CD4-positive, alpha-beta T cell treated with Interleukin-12 subunit alpha and Interleukin-12 subunit beta, for 1 hour (primary cell): ENCODE measurements at places on chromosomes 5 and 9.

GRCh38 chr9:110040788-110041187 is 167.2 kb downstream of the C9orf152 start:
- DNase-seq: no peak

DNA sequence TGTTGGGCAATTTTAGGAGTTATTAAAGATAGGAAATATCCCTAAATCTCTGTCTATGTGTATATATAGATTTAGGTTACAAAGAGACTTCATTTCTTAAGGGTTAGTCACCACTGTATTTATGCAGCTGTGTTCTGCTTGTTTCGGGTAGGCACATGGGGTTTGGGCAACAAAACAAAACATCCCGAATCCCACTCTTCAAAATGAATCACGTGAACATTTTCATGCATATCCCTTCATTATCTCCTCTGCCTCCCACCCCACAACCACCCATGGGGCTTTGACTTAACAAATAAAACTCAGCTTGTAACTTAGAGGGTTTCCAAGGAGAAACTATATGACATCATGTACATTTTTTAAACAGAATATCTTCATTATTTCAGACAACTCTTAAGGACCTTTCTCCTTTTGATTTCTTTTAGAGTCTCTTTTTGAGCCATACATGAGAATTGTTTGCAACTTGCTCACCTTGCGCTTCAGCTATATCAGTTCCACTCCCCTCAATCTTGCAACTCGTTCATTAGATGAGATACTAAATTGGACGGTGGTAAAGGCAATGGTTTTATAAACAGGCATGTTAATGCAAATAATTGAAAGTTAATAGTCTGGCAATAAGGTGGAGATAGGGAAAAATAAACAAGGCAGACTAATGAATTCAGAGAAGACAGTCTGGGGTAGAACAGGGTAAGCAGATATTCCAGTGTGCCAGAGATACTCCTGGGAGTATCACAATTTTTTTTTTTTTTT is 136.7 kb downstream of the CD180 start:
- DNase-seq: no peak

DNA sequence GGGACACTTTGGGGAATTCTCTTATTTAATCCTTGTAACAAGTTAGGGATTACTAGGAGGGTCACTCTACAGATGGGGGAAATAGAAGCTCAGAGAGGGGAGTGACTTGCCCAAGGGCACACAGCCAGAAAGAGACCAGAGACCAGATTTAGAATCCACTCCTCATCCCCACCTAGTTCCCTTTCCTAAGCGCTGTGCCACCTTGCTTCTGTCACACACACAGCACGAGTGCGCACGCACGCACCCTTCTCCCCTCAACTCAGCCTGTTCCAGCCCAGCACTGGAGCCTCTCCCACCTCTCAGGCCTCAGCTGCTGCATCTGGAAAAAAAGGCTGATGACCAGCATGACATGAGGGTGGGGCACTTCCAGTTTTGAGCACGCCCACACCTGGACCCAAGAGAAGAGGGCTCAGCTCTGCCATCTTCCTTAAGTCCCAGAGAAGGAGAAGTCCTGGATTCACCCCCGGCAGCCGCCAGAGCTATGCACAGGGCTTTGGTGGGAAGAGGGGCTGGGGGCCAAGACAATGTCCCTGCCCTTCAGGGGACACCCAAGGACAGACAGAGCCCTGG is 18.5 kb downstream of the NR5A1 start:
- DNase-seq: no peak

- no peak for DNase-seq
Observed at GRCh38 chr9:77588271-77588937, 59.7 kb downstream of the GNA14 start.

- DNase-seq: no peak
Observed at GRCh38 chr5:160655717-160656116, 196.3 kb downstream of the ATP10B start.

GRCh38 chr9:125685167-125685566 is 21.8 kb downstream of the MAPKAP1 start:
- no peak for DNase-seq

DNA sequence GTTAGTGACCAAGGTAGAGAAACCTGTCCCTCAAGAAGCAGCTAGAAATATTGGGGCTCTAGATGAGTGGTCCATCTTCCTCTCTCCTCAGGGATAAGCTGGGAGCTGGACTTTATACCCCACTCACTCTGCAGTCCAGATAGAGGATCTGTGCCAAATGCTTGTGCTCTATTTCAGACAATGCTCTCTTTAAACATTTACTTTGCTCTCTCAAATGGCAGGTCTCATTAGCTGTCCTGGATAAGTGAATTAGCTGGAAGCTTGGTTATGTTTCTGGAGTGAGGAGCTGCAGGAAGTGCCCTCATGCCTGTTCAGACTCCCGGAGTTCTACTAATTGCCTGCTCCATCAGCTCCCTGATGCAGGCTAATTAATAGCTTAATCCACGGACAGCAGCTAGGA is 151.1 kb upstream of the CCDC152 start:
- DNase-seq: no peak

- DNase-seq: no peak
Observed at GRCh38 chr5:169609716-169610115, 26.1 kb downstream of the SPDL1 start.
